ENCODE measurements at places on chromosomes 16 and 17. TPM values are rescaled to one million over a fixed set of nuclear protein-coding genes. Genes with fewer than 3 reads are reported as not detected.

TM4SF5 gene
- total RNA-seq: not detected

RAB11FIP4 gene
- 4.8 TPM for total RNA-seq

ZG16 gene
- not detected for total RNA-seq

SDK2 gene
- total RNA-seq: 1.8 TPM

FOXL1 gene
- 1.9 TPM for total RNA-seq

ATP6V0C gene
- total RNA-seq: 171 TPM

PPP1R27 gene
- total RNA-seq: 0.31 TPM

GCGR gene
- total RNA-seq: not detected

C16orf86 gene
- total RNA-seq: 3.6 TPM

MMP2 gene
- total RNA-seq: 66.8 TPM

TAT gene
- total RNA-seq: not detected

C1QTNF8 gene
- not detected for total RNA-seq

PABPN1L gene
- not detected for total RNA-seq

NKD1 gene
- 0.66 TPM for total RNA-seq

KRT40 gene
- total RNA-seq: not detected

TMEM238L gene
- not detected for total RNA-seq

TEDC2 gene
- 0.93 TPM for total RNA-seq
